Activated CD8-positive, alpha-beta T cell treated with anti-CD3 and anti-CD28 coated beads for 36 hours (primary cell): ENCODE measurements at places on chromosomes 7 and 10. TPM values are rescaled to one million over a fixed set of nuclear protein-coding genes. Genes with fewer than 3 reads are reported as not detected.

DNA sequence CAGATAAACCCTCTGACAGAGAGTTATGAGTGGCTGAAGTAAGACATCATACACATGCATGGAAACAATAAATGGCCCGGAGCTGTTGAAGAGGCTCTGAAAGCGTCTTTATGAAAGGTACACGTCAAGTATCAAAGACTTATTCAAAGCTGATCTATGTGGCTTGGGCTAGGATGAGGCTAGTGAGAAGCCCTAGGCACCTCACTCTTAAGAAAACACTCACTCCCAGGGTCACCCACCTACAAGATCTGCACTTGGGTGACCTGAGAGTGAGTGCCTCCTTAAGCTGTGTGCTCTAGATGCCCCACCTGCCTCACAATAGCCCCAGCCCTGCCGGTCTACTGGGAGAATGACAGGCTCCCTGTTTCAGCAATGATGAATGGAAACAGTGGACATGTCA lies 1.1 kb upstream of the GIMAP1 start:
- peaks cover 45% of the 10 kb centered on the region for H3K4me1 ChIP-seq
- H3K4me3 ChIP-seq, result peak overlapping the region; percentile 78
- no peaks in the 10 kb centered on the region for H3K27me3 ChIP-seq
- H3K27ac ChIP-seq, result peak overlapping the region; percentile 85

Gene PILRA
- 6.6 TPM for total RNA-seq

Gene SRRM3
- not detected for total RNA-seq

Gene RAMP3
- total RNA-seq, result not detected

Gene MMD2
- total RNA-seq, result not detected

Gene TCAF2
- total RNA-seq, result 36.4 TPM

DNA sequence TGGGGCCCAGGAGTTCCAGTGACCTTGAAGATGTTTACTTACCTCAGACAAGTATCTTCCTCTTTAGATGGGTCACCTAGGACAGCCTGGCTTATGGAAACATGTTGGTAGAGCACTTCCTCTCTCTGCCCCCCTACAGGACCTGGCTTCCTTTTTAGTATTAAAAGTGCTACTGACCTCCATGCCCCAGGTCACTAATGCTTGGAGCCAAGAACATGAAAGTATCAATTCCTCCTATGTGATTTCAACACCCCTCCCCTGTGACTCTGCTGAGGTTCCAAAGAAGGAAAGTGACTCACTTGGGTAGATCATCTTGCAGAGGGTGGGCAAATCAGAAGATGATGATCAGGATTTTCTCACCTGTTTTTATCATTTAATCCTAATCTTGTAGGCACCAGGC lies 125.3 kb upstream of the CCDC6 start:
- H3K27me3 ChIP-seq, result no peaks in the 10 kb centered on the region
- H3K36me3 ChIP-seq, result no peaks in the 10 kb centered on the region
- H3K4me1 ChIP-seq, result peaks cover 4% of the 10 kb centered on the region
- H3K27ac ChIP-seq, result no peak overlapping the region
- no peak for DNase-seq

GRCh38 chr10:72334196-72334824 lies 20.4 kb downstream of the DNAJB12 start:
- no peaks in the 10 kb centered on the region for H3K27me3 ChIP-seq
- H3K36me3 ChIP-seq, result peaks cover 40% of the 10 kb centered on the region
- H3K4me1 ChIP-seq, result peaks cover 80% of the 10 kb centered on the region
- H3K27ac ChIP-seq, result peak overlapping the region; percentile 84

Gene AGAP5
- total RNA-seq, result 9.8 TPM

DNA sequence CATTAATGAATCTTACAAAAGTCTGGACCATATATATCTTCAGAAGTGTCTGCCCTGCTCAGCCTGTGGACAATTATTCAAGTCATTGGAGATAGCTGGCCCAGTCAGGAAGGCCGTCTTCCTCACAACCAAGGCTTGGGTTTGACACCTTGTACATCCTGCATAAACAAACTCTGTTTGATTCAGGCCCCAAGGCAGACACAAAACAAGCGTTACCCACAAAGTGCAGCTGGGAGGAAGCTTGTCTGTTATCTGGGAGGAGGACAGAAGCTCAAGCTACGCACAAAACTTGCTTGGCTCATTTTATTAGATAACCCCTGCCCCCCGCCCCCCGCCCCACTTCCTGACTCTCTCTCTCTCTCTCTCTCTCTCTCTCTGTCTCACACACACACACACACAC lies 166.9 kb upstream of the WDR11 start:
- H3K27me3 ChIP-seq, result no peaks in the 10 kb centered on the region
- no peaks in the 10 kb centered on the region for H3K4me1 ChIP-seq
- no peak overlapping the region for H3K27ac ChIP-seq
- no peaks in the 10 kb centered on the region for H3K36me3 ChIP-seq
- no peak overlapping the region for H3K4me3 ChIP-seq

DNA sequence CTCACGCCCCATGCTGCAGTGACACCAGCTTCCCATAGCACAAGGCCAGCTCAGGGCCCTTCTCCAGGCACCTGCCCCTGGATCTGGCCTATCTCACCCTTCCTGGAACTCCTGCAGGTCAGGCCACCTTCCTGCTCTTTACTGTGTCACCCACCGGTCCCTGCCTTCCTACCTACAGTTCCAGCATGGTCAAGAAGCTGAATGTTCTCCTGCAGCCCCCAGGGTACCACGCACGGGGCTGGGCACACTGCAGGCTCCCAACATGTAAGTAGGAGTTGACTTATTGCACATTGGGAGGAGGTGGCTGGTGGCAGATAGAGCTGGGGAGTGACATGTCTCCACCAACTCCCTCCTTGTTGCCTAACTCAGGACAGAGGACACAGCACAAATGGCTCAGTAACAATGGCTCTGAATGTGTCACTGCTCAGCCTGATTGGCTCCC lies 14.5 kb downstream of the ITPRIP start:
- H3K36me3 ChIP-seq, result peaks cover 31% of the 10 kb centered on the region
- H3K27me3 ChIP-seq, result no peaks in the 10 kb centered on the region
- H3K4me3 ChIP-seq, result peak overlapping the region; percentile 54
- H3K4me1 ChIP-seq, result peaks cover 92% of the 10 kb centered on the region
- DNase-seq, result no peak

Gene MYL7
- not detected for total RNA-seq

GRCh38 chr10:132185601-132186487 lies 904 bp upstream of the DPYSL4 start:
- no peak overlapping the region for H3K27ac ChIP-seq
- H3K4me1 ChIP-seq, result no peaks in the 10 kb centered on the region
- H3K27me3 ChIP-seq, result peaks cover 45% of the 10 kb centered on the region
- DNase-seq, result peak; percentile 61

Gene CRHR2
- total RNA-seq, result not detected

GRCh38 chr7:89837515-89837914 lies 316.8 kb upstream of the STEAP1 start:
- no peaks in the 10 kb centered on the region for H3K36me3 ChIP-seq
- H3K27me3 ChIP-seq, result no peaks in the 10 kb centered on the region
- H3K4me3 ChIP-seq, result no peak overlapping the region
- no peaks in the 10 kb centered on the region for H3K4me1 ChIP-seq

DNA sequence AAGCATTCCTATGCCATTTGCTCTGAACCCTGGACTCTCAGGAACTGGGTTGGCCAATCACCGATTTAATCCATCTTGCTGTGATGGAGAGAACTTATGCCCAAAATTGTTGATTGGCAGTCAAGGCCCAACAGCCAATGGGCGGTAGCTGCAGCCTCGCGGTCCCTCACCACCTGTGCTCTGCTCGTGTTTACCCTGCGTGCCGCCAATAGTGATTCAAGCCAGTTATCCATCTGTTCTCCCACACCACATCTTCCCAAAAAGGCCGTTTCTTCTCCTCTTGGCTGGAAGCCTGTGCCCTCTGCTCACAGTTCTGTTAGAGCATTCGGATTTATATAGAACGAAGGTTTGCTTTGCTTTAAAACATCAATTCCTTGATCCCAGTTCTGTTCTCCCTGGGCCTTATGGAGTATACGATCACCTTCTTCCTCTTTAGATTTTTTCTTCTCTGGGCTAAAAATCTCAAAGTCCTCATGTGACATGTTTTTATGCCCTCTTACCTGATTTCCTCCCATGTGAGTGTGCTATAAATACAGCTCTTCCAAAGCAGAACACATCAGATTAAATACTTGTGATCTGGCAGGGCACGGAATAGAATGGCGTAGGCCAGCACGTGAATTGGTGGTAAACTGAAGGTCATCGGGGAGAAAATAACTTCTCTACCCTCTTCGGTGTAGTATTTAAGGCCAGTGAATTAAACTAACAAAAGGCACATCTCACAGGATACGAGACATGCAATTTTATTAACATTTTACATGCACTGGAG lies 212.8 kb downstream of the NSUN6 start:
- H3K36me3 ChIP-seq, result no peaks in the 10 kb centered on the region
- H3K27me3 ChIP-seq, result no peaks in the 10 kb centered on the region
- no peaks in the 10 kb centered on the region for H3K4me1 ChIP-seq

Gene ABCC2
- total RNA-seq, result 1.0 TPM

DNA sequence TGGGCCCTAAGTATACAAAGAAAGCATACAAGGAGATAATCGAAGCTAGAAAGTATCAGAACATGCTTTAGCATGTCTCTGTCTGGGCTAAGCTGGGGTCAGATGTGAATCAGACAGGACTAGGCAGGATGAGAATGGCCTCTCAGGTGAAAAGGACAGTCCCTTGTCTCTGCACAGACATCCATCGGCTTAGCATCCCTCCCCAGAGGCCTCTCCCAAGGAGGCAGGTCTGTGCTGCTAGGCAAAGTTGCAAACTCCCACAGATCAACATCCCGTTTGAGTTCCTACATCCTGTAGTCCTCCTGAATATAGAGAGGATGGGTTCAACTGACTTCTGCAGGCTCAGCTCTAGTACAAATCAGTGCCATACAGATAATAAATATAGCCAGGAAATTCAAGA lies 24.5 kb downstream of the CHST15 start:
- no peaks in the 10 kb centered on the region for H3K36me3 ChIP-seq
- peaks cover 38% of the 10 kb centered on the region for H3K4me1 ChIP-seq
- no peak overlapping the region for H3K4me3 ChIP-seq
- peaks cover 2% of the 10 kb centered on the region for H3K27me3 ChIP-seq
- no peak for DNase-seq

DNA sequence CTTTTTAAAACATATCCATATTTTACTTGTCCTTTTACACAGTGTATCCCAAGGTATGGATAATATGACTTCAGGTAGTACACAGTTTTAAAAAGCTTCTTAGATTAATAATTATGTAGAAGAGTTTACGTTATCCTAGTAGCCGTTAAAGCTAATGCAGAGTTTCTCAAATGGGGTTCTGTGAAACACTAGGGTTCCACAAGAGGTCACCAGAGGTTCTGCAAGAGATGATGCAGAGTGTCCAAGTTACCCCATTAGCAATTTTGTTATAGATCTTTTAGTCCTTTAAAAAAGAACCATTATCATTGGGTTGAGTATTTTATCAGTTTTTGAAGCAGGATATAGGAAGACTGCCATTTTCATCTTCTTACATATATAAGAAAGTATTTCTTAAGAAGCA lies 298.9 kb upstream of the HPS1 start:
- no peak overlapping the region for H3K4me3 ChIP-seq
- H3K27ac ChIP-seq, result no peak overlapping the region
- no peak for DNase-seq
- H3K27me3 ChIP-seq, result peaks cover 6% of the 10 kb centered on the region
- no peaks in the 10 kb centered on the region for H3K36me3 ChIP-seq

DNA sequence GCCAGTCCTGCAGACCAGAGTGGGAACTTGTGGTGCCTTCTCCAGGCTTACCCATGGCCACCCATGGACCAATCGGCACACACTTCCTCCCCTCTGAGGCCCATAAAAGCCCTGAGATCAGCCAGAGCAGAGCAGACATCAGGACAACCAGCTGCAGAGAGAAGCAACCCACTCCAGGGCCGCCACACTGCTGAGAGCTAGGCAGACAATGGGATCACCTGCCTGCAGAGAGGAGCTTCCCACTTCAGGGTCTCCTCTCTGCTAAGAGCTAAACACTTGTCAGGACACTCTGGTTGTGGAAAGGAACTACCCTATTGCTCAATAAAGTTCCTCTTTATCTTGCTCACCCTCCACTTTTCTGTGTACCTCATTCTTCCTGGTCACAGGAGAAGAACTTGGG lies 34.0 kb downstream of the C7orf25 start:
- H3K4me1 ChIP-seq, result no peaks in the 10 kb centered on the region
- H3K27me3 ChIP-seq, result peaks cover 6% of the 10 kb centered on the region
- H3K4me3 ChIP-seq, result no peak overlapping the region
- no peak overlapping the region for H3K27ac ChIP-seq

DNA sequence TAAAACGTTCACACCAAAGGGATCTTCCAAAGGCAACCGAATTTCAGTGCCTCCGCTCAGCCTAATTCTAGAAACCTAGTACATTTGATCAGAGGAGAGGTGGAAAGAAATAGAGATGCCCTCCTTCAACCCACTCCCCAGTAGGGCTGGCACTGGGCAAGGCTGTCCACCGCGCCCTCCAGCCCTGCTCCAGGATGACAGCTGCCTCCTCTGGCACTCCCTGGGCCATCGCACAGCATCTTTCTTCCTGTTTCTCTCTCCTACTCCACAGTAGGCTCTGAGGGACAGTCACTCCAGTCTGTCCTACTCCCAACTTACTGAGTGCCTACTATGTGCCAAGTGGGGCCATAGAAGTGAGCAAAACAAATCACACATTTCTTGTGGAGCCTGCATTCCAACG lies 226.2 kb downstream of the SKIDA1 start:
- H3K4me1 ChIP-seq, result no peaks in the 10 kb centered on the region
- H3K4me3 ChIP-seq, result no peak overlapping the region
- no peak overlapping the region for H3K27ac ChIP-seq
- H3K36me3 ChIP-seq, result no peaks in the 10 kb centered on the region

- no peak overlapping the region for H3K4me3 ChIP-seq
- H3K27me3 ChIP-seq, result no peaks in the 10 kb centered on the region
- H3K27ac ChIP-seq, result peak overlapping the region; percentile 12
- peaks cover 13% of the 10 kb centered on the region for H3K36me3 ChIP-seq
Observed at GRCh38 chr7:30472081-30472783, 6.4 kb downstream of the NOD1 start.

- H3K27ac ChIP-seq, result no peak overlapping the region
- H3K4me3 ChIP-seq, result no peak overlapping the region
- H3K27me3 ChIP-seq, result peaks cover 33% of the 10 kb centered on the region
- DNase-seq, result no peak
- no peaks in the 10 kb centered on the region for H3K36me3 ChIP-seq
Observed at GRCh38 chr7:22733761-22734160, 6.8 kb downstream of the IL6 start.

- no peaks in the 10 kb centered on the region for H3K27me3 ChIP-seq
- no peaks in the 10 kb centered on the region for H3K4me1 ChIP-seq
- H3K36me3 ChIP-seq, result peaks cover 46% of the 10 kb centered on the region
- no peak overlapping the region for H3K27ac ChIP-seq
- H3K4me3 ChIP-seq, result no peak overlapping the region
Observed at GRCh38 chr10:6431861-6432260, 148.2 kb downstream of the PRKCQ start.

DNA sequence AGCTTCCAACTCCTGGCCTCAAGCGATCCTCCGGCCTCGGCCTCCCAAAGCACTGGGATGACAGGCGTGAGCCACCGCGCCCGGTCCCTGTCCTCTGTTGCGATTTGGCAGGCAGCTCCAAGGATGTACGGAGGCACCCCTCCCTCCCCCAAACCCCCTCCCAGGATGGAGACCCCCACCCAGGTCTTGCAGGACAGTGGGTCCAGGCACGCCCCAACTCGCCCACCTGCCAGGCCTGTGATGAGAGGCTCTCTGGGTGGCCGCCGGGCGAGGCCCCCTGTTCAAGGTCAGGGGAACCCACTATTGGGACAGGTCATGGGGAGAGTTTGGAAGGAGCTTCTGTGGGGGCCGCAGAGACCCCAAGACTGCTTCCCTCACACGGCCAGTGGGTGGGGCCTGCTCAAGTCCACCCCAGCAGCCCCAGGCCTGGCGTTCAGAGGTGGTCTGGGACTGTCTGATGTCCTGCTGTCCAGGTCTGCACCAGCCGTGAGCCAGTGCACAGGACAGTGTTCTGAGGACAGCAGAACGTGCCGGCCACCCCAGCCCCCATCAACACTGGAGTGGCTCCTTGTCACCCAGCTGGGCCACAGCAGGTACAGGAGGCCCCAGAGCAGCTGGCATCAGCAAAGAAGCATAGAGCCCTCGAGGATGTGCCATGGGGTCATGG lies 2.5 kb downstream of the ADAP1 start:
- DNase-seq, result no peak
- peaks cover 2% of the 10 kb centered on the region for H3K27me3 ChIP-seq
- peak overlapping the region; percentile 42 for H3K4me3 ChIP-seq
- no peak overlapping the region for H3K27ac ChIP-seq
